Transverse colon (tissue), 4 donors: ENCODE measurements at places on chromosomes 11 and 22.

GRCh38 chr11:110373051-110373702 is 56.6 kb upstream of the FDX1 start:
- H3K4me1 ChIP-seq: peaks cover 10% of the 10 kb centered on the region
- no peaks in the 10 kb centered on the region for H3K27me3 ChIP-seq
- DNase-seq: no peak
- no peak overlapping the region for H3K4me3 ChIP-seq
- H3K36me3 ChIP-seq: no peaks in the 10 kb centered on the region
- H3K27ac ChIP-seq: peak overlapping the region; percentile 45

GRCh38 chr22:37274380-37274862 is 7.9 kb upstream of the CYTH4 start:
- H3K4me3 ChIP-seq: no peak overlapping the region
- no peaks in the 10 kb centered on the region for H3K4me1 ChIP-seq
- DNase-seq: peak; percentile 41
- peaks cover 19% of the 10 kb centered on the region for H3K27me3 ChIP-seq
- H3K27ac ChIP-seq: no peak overlapping the region
- no peaks in the 10 kb centered on the region for H3K36me3 ChIP-seq

DNA sequence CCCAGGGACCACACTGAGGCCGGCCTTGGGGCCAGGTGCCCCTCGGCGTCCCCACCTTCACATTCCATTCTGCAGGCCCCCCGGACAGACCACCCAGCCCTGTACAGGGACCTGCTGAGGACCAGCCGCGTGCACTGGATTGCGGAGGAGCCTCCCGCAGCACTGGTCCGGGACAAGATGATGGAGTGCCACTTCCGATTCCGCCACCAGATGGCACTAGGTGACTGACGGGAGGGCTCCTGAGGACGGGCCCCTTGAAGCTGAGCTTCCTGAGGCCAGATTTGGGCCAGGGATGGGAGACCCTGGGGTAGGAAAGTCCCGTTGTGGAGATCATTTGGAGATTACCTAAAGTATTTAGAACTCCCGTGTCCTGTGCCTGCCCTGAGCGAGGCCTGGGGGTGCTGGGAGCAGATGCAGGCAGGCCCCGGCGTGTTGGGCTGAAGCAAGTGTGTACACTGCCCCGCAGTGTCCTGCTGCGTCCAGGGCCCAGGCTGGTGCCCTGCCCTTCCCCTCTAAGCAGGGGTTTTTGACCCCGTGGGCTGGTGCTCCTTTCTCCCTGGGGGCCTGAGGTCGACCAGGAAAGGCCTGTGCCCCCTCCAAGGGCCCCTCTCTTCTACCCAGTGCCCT is 20.0 kb downstream of the TRMU start:
- H3K36me3 ChIP-seq: peaks cover 29% of the 10 kb centered on the region
- H3K4me3 ChIP-seq: no peak overlapping the region
- H3K27me3 ChIP-seq: no peaks in the 10 kb centered on the region
- no peaks in the 10 kb centered on the region for H3K4me1 ChIP-seq
- DNase-seq: peak; percentile 67
- H3K27ac ChIP-seq: no peak overlapping the region

- H3K36me3 ChIP-seq: no peaks in the 10 kb centered on the region
- no peak for DNase-seq
- H3K4me1 ChIP-seq: no peaks in the 10 kb centered on the region
- H3K27ac ChIP-seq: peak overlapping the region; percentile 63
- peaks cover 3% of the 10 kb centered on the region for H3K27me3 ChIP-seq
These were observed 2.2 kb downstream of the CD6 start for GRCh38 chr11:60973699-60974098.

DNA sequence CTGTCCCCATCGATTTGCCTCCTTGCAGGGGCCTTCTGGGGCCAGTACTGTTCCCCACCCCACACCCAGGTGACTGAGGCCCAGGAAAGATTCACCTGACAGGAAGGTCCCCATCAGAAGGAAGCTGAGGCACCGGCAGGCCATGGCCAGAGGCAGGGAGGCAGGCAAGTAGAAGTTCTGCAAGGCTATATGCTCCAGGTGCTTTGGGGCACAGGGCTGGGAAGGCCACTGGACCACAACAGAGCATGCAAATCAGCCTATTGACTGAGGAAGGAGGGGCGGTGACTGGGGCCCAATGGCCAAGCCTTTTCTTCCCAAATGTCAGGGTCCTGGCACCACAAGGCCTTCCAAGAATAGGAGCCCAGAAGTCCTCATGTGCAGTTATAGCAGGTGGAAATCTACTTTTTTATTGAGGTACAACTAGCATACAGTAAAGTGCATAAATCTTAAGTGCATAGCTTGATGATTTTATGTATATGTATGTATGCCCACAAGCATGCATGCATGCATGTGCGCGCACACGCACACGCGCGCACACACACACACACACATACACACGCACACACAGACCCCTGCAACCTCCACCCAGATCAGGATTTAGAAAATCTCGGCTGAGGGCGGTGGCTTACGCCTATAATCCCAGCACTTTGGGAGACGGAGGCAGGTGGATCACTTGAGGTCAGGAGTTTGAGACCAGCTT is at the start of gene VPREB3:
Gene VPREB3 (minus strand): TSS at position 206 of the 700 bp plus-strand sequence. CDS start 62 bp downstream, at position 144.
- no peak within 1 kb of the TSS for H3K27ac ChIP-seq
- no peaks in the 10 kb centered on the region for H3K27me3 ChIP-seq
- H3K4me3 ChIP-seq: no peak within 1 kb of the TSS

DNA sequence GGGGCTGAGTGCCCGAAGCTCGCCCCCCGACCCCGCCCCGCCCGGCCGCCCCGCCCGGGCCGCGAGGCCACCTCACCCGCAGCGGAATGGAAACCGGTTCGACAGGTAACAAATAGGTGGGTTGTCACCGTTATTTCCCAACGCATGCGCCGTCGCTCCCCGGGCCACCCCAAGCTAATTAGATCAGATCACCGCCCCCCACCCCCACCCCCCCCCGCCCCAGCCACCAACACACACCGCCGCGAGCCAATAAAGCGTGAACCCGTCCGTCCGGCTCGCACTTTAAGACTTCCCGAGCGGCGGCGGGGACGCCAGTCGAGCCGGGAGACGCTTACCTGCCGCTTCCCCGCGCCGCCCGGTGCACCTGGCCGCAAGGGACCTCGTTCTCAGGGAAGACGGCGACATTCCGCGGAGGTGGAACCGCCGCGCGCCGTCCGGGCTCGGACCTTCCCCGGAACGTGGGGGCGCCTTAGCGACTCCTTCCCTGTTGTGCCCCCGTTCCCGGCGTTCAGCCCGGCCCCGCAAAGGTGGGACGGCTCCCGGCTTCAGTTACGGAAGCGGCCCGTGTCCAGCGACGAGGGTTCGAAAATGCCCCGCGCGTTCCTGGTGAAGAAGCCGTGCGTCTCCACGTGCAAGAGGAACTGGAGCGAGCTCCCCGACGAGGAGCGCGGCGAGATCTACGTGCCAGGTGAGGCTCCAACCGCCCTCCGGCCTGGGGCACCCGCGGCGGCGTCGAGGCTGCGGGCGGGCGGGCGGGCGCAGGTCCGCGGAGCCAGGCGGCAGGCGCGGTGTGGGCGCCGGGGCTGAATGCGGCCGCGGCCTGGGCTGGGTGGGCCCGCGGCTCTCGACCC is at the start of gene OVOL1:
Gene OVOL1 (plus strand): TSS at position 278 of the 851 bp plus-strand sequence. CDS start 311 bp downstream, at position 589.
- peak within 1 kb of the TSS; percentile 93 for H3K27ac ChIP-seq
- peak within 1 kb of the TSS; percentile 44 for H3K4me3 ChIP-seq
- DNase-seq: peak; percentile 91
- H3K36me3 ChIP-seq: no peaks in the 10 kb centered on the region
- peaks cover 38% of the 10 kb centered on the region for H3K27me3 ChIP-seq

GRCh38 chr11:122265981-122266380 is 150.0 kb upstream of the BLID start:
- H3K27me3 ChIP-seq: no peaks in the 10 kb centered on the region
- H3K36me3 ChIP-seq: no peaks in the 10 kb centered on the region
- no peak overlapping the region for H3K4me3 ChIP-seq
- no peak overlapping the region for H3K27ac ChIP-seq
- H3K4me1 ChIP-seq: no peaks in the 10 kb centered on the region

GRCh38 chr22:50294319-50294656 is 13.2 kb downstream of the PLXNB2 start:
- H3K27ac ChIP-seq: peak overlapping the region; percentile 94
- peaks cover 3% of the 10 kb centered on the region for H3K36me3 ChIP-seq
- no peak for DNase-seq
- H3K4me1 ChIP-seq: peaks cover 57% of the 10 kb centered on the region
- peak overlapping the region; percentile 24 for H3K4me3 ChIP-seq

DNA sequence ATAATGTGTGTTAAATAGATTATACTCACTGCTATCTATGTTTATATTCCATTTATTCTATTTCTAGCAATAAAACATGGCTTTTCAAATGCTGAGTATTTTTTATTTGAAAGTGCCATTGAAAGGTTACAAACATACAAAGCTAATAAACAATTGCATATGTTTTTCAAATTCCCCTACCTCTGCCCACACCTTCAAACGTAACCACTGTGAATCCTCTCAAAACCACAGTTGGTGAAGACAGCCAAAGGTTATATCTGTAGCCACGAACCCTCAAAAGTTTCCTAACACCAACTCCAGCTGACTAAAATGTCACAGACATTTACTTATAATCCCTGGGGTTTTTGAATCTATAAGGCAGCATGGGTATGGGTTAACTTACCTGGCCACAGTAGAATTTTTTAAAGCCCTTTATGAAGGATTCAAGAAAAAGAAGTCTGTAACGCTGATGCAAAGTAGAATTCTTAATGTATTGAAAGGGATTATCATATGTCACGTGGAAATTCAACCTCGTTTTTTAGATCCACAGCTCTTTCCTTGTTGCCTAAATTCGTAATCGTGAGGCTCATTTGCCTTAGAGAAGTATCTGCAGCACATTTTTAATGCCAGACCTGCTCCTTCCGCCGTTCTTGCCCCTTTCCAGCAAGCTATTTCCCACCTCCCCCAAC is 122.5 kb upstream of the ZC3H12C start:
- no peak for DNase-seq
- no peak overlapping the region for H3K27ac ChIP-seq
- no peaks in the 10 kb centered on the region for H3K4me1 ChIP-seq

- H3K27ac ChIP-seq: no peak overlapping the region
- no peak overlapping the region for H3K4me3 ChIP-seq
- no peak for DNase-seq
- no peaks in the 10 kb centered on the region for H3K27me3 ChIP-seq
- H3K36me3 ChIP-seq: no peaks in the 10 kb centered on the region
These were observed 224.1 kb downstream of the CADM1 start for GRCh38 chr11:115279813-115280761.

DNA sequence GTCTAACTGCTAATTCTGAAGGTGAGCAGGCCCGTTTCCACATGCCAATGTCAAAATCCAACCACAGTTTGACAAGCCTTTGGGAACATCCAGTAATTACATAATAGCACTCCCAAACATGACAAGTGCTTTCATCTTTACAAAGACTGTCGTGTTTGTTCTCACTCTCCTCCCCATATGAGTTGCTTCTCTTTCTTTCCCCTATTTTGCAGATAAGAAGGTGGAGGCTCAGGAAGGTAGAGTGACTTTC is 55.9 kb upstream of the CD44 start:
- no peaks in the 10 kb centered on the region for H3K36me3 ChIP-seq
- H3K4me3 ChIP-seq: no peak overlapping the region
- H3K27ac ChIP-seq: peak overlapping the region; percentile 77
- no peaks in the 10 kb centered on the region for H3K27me3 ChIP-seq
- peaks cover 19% of the 10 kb centered on the region for H3K4me1 ChIP-seq
